ENCODE measurements at places on chromosomes 7 and 10. TPM values are rescaled to one million over a fixed set of nuclear protein-coding genes. Genes with fewer than 3 reads are reported as not detected.

DNA sequence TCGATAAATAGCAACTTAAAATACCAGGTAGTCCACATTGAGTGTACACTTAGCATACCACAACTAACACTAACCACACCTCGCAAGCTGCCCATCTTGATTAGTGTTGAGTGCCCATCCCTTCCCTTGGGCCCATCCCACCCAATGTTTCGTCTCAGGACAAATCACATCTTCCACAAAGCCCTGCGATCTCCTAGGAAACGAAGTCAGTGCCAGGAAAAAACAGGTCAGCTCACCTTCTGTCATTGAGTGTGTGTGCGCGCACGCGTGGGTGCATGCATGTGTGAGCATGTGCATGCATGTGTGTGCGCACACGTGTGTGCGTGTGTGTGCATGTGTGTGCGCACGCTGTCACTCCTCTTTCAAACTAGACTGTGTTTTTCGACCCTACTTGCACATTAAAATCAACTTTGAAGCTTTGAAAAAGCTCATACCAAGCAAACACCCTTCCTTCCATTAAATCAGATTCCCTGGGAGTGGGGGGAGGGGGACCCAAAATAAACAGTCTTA is 48.8 kb upstream of the OPALIN start:
- peaks cover 22% of the 10 kb centered on the region for H3K27me3 ChIP-seq
- DNase-seq = no peak
- H3K4me1 ChIP-seq = no peaks in the 10 kb centered on the region
- H3K4me3 ChIP-seq = no peak overlapping the region
- H3K36me3 ChIP-seq = no peaks in the 10 kb centered on the region

DNA sequence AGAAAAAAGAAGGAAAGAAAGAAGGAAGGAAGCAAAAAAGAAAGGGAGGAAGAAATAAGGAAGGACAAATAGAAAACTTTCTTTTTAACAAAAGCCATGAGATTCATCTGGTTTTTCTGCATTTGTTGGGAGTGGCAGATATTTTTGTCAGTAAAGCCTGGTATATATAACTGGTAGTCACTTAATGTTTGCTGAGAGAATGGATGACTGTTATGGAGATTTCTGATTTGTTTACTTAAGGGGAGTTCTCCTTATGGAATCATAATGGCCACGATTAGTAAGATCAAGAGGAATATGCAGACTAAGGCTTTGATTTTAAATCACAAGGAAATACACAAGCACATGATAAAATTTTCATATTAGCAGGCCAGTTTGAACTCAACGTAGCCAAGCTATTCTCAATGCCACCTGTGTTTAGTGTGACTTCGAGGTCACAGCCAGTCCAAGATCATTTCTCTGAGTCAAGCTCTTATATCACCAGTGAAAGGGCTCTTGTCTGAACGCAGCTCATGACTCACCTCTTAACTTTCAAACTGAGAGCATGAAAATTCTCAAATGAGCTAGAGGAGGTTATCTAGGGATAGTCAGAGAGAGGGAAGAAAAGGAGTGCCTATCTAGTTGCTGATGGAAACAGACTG is 445.1 kb upstream of the ZMIZ1 start:
- DNase-seq = no peak
- H3K36me3 ChIP-seq = no peaks in the 10 kb centered on the region
- H3K27me3 ChIP-seq = peaks cover 5% of the 10 kb centered on the region
- H3K4me3 ChIP-seq = no peak overlapping the region
- no peaks in the 10 kb centered on the region for H3K4me1 ChIP-seq

GRCh38 chr7:155992974-155993373 is 180.7 kb upstream of the SHH start:
- peaks cover 14% of the 10 kb centered on the region for H3K4me1 ChIP-seq
- H3K36me3 ChIP-seq = no peaks in the 10 kb centered on the region
- H3K27ac ChIP-seq = no peak overlapping the region
- no peak for DNase-seq
- peaks cover 11% of the 10 kb centered on the region for H3K27me3 ChIP-seq

- no peaks in the 10 kb centered on the region for H3K4me1 ChIP-seq
- H3K27ac ChIP-seq = no peak overlapping the region
- H3K27me3 ChIP-seq = no peaks in the 10 kb centered on the region
- H3K36me3 ChIP-seq = no peaks in the 10 kb centered on the region
- no peak for DNase-seq
These were observed 272.7 kb upstream of the MBL2 start for GRCh38 chr10:53045315-53045714.

DNA sequence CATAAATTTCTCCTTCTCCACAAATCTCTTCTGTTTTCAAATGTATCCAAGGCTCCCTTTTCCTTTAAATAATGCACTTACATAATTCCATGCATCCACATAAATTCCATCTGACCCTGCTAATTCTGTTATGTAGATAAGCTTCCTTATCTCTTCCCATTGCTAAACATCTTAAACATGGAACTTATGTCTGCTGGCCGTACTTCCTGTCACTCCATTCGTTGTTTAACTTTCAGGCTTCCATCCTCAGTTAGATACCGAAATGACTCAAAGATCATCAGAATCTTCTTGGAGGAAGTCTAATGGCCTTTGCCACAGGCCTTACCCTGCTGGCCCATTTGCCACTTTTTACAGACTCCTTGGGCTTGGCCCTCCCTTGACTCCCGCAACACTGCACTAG is 330.9 kb downstream of the GFRA1 start:
- no peaks in the 10 kb centered on the region for H3K4me1 ChIP-seq
- H3K27me3 ChIP-seq = no peaks in the 10 kb centered on the region
- H3K27ac ChIP-seq = no peak overlapping the region
- DNase-seq = no peak

The INA gene
- polyA plus RNA-seq = not detected
